Right ventricle myocardium inferior (tissue), 1 donor: ENCODE measurements at places on chromosomes 1 and 21. TPM values are rescaled to one million over a fixed set of nuclear protein-coding genes. Genes with fewer than 3 reads are reported as not detected.
A peak's percentile ranks its signal among the peaks of the same experiment; 100 is the strongest.

DNA sequence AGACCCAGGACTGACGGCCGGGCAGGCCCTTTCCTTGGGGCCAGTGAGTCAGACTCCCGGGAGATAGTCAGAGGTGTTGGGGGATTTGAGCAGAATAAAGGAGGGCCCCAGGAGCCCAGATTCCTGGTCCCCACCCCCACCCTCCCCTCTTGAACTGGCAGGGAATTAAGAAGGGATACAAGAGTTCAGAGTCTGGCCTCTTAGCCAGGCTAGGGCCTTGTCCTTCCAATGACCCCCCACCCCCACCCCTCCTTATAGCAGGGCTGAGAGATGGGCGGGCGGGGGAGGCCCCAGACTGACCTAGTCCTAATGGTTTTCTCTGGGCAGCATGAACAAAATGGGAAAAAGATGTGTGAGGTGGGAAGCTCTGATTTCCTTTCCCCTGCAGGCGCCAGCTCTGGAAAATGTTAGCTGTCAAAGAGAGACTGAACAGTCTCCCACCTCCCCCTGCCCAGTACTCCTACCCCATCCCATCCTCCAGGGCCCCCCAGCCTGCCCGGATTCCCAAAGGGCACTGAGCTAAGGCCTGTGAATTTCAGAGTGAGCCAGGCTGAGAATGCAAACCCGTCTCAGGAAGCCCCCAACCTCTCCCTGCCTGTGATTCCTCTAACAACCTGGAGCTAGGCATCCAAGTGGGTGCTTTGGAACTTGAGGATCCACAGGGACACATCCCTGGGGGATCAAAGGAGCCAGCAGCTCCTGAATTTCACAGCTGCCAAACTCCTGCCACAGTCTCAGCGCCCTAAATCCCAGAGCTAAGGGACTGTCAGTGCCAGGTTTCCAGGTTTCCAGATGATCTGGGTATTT, 5.8 kb upstream of the CRABP2 start:
- no peak for DNase-seq

- DNase-seq = no peak
These were observed 5.0 kb upstream of the MRPL24 start for GRCh38 chr1:156745881-156746280.

- peak; percentile 70 for DNase-seq
These were observed 706 bp downstream of the C21orf91 start for GRCh38 chr21:17818186-17819113.

GRCh38 chr21:45827881-45828579, 153.5 kb upstream of the COL6A1 start:
- DNase-seq = no peak

The NUP210L gene
- 0.30 TPM for total RNA-seq
